T-helper 17 cell (primary cell): ENCODE measurements at places on chromosomes 1 and 21.

- no peak for DNase-seq
Measured at GRCh38 chr1:196407358-196408051, 200.7 kb downstream of the KCNT2 start.

DNA sequence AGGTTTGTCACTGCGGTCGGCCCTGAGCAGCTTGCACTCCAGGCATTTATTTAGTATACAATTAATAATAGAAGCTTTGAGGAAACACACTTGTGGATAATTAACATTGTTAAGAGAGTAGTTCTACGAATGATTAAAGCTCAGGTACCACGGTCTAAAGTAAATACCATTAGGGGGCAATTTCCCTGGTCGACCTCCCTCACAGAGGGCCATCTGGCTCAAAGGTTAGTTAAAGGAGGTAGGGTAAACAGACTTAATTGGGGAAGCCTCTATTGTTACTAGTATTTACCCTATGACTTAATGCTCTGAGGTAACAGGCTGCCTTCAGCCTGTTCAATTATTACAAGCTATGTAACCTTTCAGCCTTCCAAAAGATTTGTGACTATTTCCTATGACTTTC, 122.3 kb upstream of the SLC44A3 start:
- no peak for DNase-seq

- no peak for DNase-seq
Measured at GRCh38 chr1:164783778-164784555, 225.0 kb downstream of the PBX1 start.

GRCh38 chr1:20932437-20932977, 145.4 kb upstream of the HP1BP3 start:
- no peak for DNase-seq
